ENCODE measurements at places on chromosomes 13 and 19.

GRCh38 chr13:74090869-74091605, 43.2 kb downstream of the KLF12 start:
- DNase-seq, result no peak

DNA sequence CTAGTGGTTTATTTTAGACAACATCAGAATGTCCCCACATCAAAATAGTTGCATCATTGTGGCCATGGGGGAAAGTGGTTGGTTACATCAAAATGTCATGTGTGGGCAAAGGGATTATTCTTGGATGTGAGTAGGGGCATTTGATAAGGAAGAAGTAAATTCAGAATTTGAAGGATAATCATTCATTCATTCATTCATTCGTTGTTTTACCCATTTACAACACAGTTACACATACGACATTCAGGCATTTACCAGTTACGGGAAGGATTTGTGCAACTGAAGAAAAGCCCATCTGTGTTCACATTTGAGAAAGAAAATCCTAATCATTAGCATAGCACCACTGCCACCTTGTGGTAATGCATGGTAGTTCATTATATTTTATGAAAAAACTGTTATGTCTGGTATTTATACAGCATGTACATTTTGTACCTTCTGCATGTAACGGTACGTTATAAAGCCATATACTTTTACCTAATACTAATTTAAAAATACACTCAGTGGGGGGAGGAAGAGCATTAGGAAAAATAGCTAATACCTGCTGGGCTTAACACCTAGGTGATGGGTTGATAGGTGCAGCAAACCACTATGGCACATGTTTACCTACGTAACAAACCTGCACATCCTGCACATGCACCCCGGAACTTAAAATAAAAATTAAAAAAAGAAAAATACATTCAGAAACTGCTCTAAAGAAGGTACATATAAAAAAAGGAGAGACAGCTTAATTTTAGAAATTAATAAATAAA, 62.1 kb downstream of the DGKH start:
- DNase-seq, result no peak

DNA sequence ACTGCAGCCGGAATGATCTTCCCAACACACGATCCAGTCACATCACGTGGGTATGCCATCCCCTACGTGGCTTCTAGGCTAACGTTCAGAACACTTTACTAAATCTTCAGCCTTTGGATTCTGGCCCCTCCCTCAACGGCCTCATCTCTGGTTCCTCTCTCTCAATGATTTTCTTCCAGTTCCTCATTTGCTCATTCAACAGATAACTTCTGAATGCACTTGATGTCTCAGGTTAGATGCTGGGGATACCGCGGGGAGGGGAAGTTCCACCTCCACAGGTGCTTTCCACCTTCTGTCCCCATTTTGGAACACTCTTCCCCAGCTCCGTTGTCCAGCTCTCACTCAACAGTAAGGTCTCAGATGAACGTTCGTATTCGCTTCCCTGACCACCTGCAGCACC, 66.1 kb downstream of the ATP7B start:
- no peak for DNase-seq

DNA sequence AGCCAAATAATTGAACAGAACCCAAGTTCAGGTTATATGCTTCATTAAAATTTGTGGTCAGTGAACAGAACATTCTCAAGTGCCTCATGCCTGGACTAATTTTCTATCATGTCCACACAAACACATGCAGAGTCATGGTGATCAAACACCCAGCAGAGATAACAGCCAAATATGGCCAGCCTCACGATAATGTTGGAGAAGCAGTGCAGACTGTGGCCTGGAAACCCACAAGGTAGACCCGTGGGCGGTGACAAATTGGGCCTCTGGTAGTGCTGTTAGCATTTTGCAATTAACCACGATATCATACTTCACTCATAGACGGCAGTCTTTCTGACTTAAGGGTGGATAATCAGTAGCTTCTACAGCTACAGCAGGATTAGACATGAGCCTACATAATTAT, 35.0 kb upstream of the VWA8 start:
- peak; percentile 19 for DNase-seq

DNA sequence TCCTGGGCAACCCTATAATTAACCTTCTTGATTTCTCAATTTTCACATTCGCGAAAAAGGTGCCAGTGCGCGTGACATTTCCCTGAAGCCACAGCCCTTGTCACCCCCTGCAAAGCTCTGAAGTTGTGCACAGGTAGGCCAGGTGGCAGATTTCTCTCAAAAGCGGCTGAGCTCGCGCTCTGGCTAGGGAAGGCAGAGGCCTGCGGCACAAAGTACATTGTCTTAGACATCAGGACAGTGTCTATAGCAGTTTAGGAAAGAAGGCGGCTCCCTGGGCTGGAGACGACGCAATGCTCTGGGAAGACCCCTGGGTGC, 42.9 kb upstream of the ZNF14 start:
- no peak for DNase-seq

All from activated CD8-positive, alpha-beta memory T cell treated with anti-CD3 and anti-CD28 coated beads, Interleukin-2, amount 50 U/mL, for 4 hours (primary cell).